Thyroid gland (tissue), 4 donors: ENCODE measurements at places on chromosomes 6 and 20.

DNA sequence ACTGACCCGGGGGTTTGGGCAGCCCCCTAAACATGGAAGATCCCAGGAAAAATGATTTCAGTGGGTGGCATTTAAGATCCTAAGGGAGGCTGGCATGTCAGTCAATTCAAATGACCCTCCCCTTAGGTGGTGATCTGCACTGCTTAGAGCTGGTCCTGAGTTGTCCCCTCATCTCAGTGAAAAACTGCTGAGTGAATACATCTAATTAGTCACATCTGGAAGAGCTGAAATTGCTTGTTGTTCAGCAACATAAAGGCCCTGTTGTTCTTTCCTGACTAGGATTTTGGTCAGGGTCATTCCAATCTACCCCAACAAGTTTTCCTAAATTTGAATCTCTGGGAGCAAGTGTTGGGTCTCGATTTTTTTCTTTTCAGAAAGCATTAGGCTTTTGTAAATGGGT lies 126.4 kb downstream of the LCA5 start:
- no peak overlapping the region for H3K4me3 ChIP-seq
- no peak overlapping the region for H3K27ac ChIP-seq
- no peaks in the 10 kb centered on the region for H3K4me1 ChIP-seq
- H3K27me3 ChIP-seq: no peaks in the 10 kb centered on the region

- no peak overlapping the region for H3K4me3 ChIP-seq
- peaks cover 10% of the 10 kb centered on the region for H3K4me1 ChIP-seq
- no peaks in the 10 kb centered on the region for H3K27me3 ChIP-seq
- no peak for DNase-seq
- H3K27ac ChIP-seq: no peak overlapping the region
These were observed 120.0 kb downstream of the SLC16A10 start for GRCh38 chr6:111207141-111207858.

DNA sequence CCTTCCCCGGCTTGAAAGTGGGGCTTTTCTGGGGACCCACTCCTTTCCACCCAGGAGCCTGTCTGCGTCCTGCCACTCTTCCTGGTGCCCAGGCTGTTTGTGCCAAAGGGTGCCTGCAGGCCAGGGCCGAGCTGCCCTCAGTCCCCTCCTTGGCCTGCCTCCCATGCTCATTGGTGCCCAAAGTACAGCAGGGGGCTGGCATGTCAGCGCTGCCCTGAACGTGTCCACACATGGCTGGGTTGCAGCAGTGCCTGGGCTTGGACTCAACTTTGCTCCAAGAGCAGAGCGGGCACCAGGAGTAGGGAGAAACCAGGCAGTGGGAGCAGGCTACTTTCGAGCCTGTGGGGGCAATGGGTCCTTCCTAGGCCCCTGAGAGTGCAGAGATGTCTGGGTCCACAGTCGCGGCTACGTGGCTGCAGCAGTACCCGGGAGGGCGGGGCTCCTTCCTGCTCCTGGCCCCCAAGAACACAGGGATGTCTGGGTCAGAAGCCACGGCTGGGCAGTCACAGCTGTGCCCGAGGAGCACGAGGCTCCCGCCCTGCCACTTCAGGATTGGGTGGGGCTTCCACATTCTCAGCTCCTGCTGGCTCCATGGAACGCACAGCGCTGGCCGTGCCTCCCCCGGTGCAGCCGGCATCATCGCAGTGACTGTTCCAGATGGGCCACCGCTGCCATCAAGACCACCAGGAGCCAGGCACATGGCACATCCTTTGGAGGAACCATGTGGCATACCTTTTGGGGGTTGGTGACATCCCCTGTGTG lies 50.0 kb upstream of the CLDN20 start:
- peak; percentile 95 for DNase-seq
- peak overlapping the region; percentile 90 for H3K27ac ChIP-seq
- H3K4me3 ChIP-seq: no peak overlapping the region
- H3K4me1 ChIP-seq: peaks cover 33% of the 10 kb centered on the region

DNA sequence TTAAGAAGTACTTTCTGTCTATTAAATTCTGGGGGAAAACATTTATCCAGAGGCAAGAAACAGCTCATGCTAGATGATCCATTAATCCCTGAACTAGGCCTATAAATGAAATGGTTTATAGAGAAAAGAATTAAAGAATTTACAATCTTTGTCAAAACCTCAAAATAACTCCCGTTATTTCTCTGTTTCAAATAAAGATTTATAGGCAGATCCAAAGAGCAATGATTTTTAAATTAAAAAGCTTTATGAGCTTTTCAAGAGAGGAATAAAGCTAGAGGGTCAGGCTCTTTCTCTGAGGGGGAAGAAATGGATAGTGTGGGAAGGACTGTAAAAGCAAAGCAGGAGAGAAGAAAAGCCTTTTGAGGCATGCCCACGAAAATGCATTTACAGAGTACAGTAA lies 82.5 kb upstream of the OGFRL1 start:
- H3K36me3 ChIP-seq: no peaks in the 10 kb centered on the region
- no peak for DNase-seq
- no peak overlapping the region for H3K4me3 ChIP-seq
- no peaks in the 10 kb centered on the region for H3K27me3 ChIP-seq

GRCh38 chr6:36847152-36847551 lies 7.9 kb upstream of the CPNE5 start:
- H3K27me3 ChIP-seq: no peaks in the 10 kb centered on the region
- H3K4me1 ChIP-seq: peaks cover 9% of the 10 kb centered on the region
- DNase-seq: no peak
- H3K36me3 ChIP-seq: no peaks in the 10 kb centered on the region

GRCh38 chr6:139415365-139415764 lies 40.9 kb upstream of the CITED2 start:
- no peaks in the 10 kb centered on the region for H3K36me3 ChIP-seq
- no peak overlapping the region for H3K4me3 ChIP-seq
- H3K27me3 ChIP-seq: no peaks in the 10 kb centered on the region
- DNase-seq: no peak
- no peaks in the 10 kb centered on the region for H3K4me1 ChIP-seq
- no peak overlapping the region for H3K27ac ChIP-seq

GRCh38 chr20:10800288-10800687 lies 126.5 kb upstream of the JAG1 start:
- H3K27ac ChIP-seq: no peak overlapping the region
- no peak for DNase-seq
- H3K36me3 ChIP-seq: no peaks in the 10 kb centered on the region
- H3K4me1 ChIP-seq: no peaks in the 10 kb centered on the region
